Fibroblast of lung (primary cell): ENCODE measurements at places on chromosomes 1 and 21. TPM values are rescaled to one million over a fixed set of nuclear protein-coding genes. Genes with fewer than 3 reads are reported as not detected.

DNA sequence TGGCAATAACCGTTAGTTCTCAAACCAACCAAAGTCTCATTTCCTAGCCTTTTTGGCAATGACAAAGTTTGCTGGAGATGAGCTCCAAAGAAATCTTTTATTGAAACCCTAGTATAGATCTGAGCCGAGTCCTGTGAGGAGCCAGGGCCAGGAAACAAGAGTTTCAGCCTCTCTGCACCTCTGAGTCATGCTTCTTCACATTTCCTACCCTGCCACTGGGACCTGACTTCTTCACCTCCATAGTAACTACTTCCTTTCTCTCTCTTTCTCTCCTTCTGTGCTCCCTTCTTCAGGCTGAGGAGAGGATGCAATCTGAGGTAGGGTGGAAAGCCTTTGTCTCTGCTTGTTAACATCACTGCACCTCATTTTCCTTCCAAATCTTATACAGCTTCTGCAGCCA lies 38.7 kb upstream of the IPO9 start:
- H3K4me1 ChIP-seq: peaks cover 42% of the 10 kb centered on the region
- H3K27ac ChIP-seq: peak overlapping the region; percentile 17
- H3K36me3 ChIP-seq: peaks cover 60% of the 10 kb centered on the region
- DNase-seq: peak; percentile 65
- no peak overlapping the region for H3K4me3 ChIP-seq

- DNase-seq: peak; percentile 59
- peaks cover 12% of the 10 kb centered on the region for H3K36me3 ChIP-seq
- H3K27ac ChIP-seq: no peak overlapping the region
- no peaks in the 10 kb centered on the region for H3K27me3 ChIP-seq
- H3K4me3 ChIP-seq: no peak overlapping the region
- peaks cover 12% of the 10 kb centered on the region for H3K4me1 ChIP-seq
These were observed 70.7 kb downstream of the CAPZB start for GRCh38 chr1:19414515-19415121.

GRCh38 chr1:69077633-69078032 lies 490.1 kb upstream of the LRRC7 start:
- no peak overlapping the region for H3K27ac ChIP-seq
- no peaks in the 10 kb centered on the region for H3K36me3 ChIP-seq
- no peaks in the 10 kb centered on the region for H3K27me3 ChIP-seq
- no peaks in the 10 kb centered on the region for H3K4me1 ChIP-seq
- no peak for DNase-seq

DNA sequence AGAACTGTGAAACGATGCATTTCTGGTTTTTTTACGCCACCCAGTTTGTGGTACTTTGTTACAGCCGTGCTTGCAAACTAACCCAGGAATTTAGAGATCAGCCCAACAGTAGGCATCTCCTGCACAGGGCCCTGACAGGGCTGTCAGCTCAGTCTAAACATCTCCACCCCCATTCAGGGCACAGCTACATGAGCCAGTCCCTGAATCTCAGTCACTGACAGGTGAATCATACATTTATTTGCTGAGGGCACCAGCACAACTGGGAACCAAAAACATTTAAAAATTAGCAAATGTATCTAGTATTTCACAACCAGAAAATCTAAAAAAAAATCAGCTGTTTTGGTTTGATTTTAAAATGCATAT lies 30.7 kb downstream of the PRDX6 start:
- H3K4me1 ChIP-seq: peaks cover 7% of the 10 kb centered on the region
- no peaks in the 10 kb centered on the region for H3K36me3 ChIP-seq
- DNase-seq: no peak
- peak overlapping the region; percentile 5 for H3K27ac ChIP-seq
- H3K27me3 ChIP-seq: no peaks in the 10 kb centered on the region
- no peak overlapping the region for H3K4me3 ChIP-seq

- no peaks in the 10 kb centered on the region for H3K27me3 ChIP-seq
- H3K4me1 ChIP-seq: peaks cover 26% of the 10 kb centered on the region
- H3K36me3 ChIP-seq: no peaks in the 10 kb centered on the region
These were observed 1.3 kb upstream of the ZBTB7B start for GRCh38 chr1:155001425-155001674.

DNA sequence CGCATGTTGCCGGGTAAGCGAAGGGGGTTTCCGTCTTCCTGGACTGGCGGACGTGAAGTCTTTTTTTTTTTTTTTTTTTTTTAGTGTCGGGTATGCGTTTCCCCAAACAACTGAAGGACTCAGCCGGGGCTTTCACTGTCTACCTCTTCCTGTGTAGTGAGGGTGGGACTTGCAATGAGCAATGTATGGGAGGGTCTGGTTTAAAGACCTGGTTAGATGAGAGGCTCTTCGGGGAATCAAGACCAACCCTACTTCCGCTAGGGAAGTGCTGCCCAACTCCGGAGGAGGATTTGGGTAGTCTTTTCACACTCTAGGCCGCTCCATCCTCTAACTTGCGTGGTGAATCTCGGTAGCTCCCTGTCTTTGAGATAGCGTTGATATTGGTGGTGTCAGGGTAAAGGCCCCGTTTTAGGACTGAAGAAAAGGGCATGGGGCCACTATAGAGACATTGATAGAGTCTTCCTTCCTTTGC lies 754 bp downstream of the PRRC2C start:
- no peaks in the 10 kb centered on the region for H3K27me3 ChIP-seq
- peak; percentile 86 for DNase-seq
- H3K27ac ChIP-seq: peak overlapping the region; percentile 99
- H3K36me3 ChIP-seq: peaks cover under 1% of the 10 kb centered on the region
- H3K4me3 ChIP-seq: peak overlapping the region; percentile 93

GRCh38 chr1:161044908-161045735 lies 655 bp downstream of the USF1 start:
- DNase-seq: peak; percentile 73
- H3K27ac ChIP-seq: peak overlapping the region; percentile 95
- no peaks in the 10 kb centered on the region for H3K4me1 ChIP-seq

DNA sequence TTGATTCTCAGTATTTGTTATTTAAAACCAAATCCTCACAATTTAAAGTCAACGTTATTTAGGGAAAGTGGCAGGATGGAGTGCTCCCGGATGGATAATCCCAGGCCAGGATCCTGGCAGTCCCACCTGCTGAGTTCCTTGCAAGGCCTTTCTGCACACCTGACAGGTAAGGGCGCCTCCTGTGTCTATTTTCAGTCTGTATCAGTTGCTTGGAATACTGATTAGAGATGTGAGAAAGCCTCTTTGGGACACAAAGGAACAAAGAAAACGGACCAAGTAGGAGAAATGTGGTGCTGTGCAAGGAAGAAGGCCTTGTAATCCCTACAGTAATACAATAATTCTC lies 12.2 kb downstream of the STYXL2 start:
- no peaks in the 10 kb centered on the region for H3K27me3 ChIP-seq
- no peak for DNase-seq
- no peaks in the 10 kb centered on the region for H3K4me1 ChIP-seq

- H3K4me1 ChIP-seq: peaks cover 6% of the 10 kb centered on the region
- no peak for DNase-seq
- H3K4me3 ChIP-seq: no peak overlapping the region
- H3K36me3 ChIP-seq: no peaks in the 10 kb centered on the region
- H3K27me3 ChIP-seq: peaks cover 54% of the 10 kb centered on the region
These were observed 66.6 kb downstream of the SYT2 start for GRCh38 chr1:202643397-202644218.

- H3K4me3 ChIP-seq: peak overlapping the region; percentile 23
- no peaks in the 10 kb centered on the region for H3K27me3 ChIP-seq
- H3K27ac ChIP-seq: no peak overlapping the region
- H3K36me3 ChIP-seq: no peaks in the 10 kb centered on the region
These were observed 47.9 kb downstream of the PHACTR4 start for GRCh38 chr1:28417441-28417922.

- peak overlapping the region; percentile 86 for H3K4me3 ChIP-seq
- H3K27ac ChIP-seq: no peak overlapping the region
- no peaks in the 10 kb centered on the region for H3K27me3 ChIP-seq
- no peaks in the 10 kb centered on the region for H3K36me3 ChIP-seq
These were observed 926 bp upstream of the ATP1B1 start for GRCh38 chr1:169105434-169106094.

DNA sequence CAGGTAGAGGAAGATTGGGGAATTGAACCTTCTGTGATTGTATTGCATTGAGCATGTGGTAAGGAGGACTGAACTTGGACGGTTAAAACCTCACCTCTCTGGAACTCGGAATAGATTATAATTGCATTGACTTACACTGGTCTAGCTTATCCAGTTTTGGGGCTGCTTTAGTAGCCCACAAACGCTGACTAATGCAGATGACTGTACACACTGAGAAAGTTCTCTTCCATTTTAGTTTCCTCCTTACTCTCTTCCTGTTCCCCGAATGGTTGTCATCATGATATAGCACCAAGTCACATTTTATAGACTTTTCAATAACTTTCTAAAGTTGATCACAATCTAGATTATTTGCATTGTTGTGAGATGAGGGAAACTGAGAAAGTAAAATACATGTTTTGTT lies 78.2 kb downstream of the NFIA start:
- H3K27ac ChIP-seq: no peak overlapping the region
- DNase-seq: peak; percentile 43
- no peaks in the 10 kb centered on the region for H3K36me3 ChIP-seq
- no peaks in the 10 kb centered on the region for H3K27me3 ChIP-seq
- H3K4me3 ChIP-seq: no peak overlapping the region

RPRD2 gene
- 6.7 and 12.1 TPM in 2 replicates for total RNA-seq

RCSD1 gene
- total RNA-seq: under 0.01 TPM in 1 of 2 replicates, not detected in the other
